ENCODE measurements at places on chromosomes 3 and 15.

GRCh38 chr15:80778964-80779657, at the start of gene CEMIP:
CEMIP (plus strand) TSS chr15:80779370; CDS start chr15:80873880, 94,510 bp downstream.
- DNase-seq = peak; percentile 86

DNA sequence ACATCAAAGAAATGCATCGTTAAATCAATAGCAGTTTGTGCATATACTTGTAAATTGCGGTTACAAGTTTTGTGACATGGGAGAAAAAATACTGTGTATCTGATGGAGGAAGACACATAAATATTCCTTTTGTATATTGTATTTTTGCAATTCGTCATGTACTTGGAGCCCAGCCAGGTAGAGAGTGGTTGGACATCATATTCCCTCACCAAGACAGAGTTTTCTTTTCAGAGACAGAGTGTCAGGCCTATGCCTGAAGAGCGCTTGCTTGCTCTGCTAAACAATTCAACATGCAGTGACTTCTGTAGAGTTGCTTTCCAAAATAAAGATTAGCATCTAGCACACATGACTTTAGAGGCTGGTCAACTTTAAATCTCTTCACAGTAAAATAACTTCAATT, 24.8 kb upstream of the MEIS2 start:
- no peak for DNase-seq

DNA sequence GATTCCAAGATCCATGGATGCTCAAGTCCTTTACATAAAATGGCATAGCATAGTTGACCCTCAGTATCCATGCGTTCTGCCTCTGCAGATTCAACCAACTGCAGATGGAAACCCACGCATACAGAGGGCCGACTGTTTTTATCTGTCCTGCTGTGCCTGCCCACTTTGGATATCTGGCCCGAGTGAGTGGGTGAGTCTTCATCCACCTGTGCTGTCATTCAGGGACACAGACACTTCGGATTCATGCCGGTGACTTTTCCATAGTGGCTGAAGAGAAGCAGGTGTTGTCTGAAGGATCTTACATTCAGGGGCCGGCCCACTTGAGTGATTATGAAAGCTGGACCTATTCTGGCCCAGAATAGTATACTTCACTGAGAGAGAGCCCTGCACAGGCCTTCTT, 85.1 kb downstream of the RYR3 start:
- no peak for DNase-seq

DNA sequence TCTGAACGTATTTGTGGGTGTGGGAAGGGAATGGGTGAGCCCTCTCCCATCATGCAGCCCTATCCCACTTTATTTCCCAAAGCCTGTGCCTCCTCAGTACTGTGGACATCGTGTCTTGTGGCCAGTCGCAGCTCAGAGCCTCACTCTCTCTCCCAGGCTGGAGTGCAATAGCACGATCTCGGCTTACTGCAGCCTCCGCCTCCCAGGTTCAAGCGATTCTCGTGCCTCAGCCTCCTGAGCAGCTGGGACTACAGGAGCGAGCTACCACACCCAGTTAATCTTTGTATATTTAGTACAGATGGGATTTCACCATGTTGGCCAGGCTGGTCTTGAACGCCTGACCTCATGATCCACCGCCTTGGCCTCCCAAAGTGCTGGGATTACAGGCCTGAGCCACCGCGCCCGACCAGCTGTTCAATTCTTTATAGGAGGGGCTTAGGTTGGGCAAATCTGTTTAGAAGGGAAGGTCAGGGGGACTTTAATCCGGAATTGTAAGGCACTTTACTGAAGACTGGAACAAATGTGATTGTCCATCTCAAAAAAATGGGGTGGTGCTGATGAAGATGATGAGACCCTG, 42.7 kb upstream of the BDH1 start:
- DNase-seq = no peak

DNA sequence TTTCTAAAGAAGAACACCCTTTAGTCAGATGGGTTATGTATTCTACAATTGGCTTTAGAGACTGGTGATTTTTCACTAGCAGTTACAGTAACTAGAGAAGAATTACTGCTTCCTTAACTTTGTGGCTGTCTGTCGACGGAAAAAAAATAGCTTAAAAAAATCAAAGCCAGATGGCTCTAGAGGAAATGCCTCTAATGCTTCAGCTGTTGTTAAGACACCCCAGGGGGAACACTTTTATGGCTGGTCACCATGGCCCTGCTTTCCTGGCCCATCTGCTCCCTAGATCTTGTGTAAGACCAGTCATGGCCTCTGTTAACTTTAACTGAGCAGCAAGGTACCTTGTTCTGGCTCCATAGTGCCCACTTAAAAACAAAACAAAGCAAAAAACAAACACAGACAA, 198.6 kb upstream of the PLSCR5 start:
- DNase-seq = no peak

Measured in sciatic nerve (tissue), 2 donors.